ENCODE measurements at places on chromosomes 6 and 20.

- no peak for DNase-seq
These were observed 33.5 kb downstream of the EDN3 start for GRCh38 chr20:59333951-59334350.

DNA sequence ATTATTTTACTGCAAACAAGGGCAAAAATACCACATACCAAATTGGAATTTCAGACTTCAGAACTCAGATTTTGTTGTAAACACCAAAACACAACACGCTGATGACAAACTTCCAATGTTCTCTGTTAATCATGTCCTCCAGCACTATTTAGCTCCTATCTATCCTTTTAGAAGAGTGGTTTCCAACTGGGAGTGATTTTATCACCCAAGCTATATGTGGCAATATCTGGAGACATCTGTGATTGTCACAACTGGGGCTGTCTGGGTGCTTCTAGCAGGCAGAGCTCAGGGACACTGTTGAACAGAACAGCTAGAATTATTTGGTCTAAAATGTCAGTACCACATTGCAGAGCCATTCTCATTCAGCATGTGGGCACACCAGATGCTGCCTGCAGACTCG, 244.6 kb downstream of the FOXC1 start:
- no peak for DNase-seq

- no peak for DNase-seq
These were observed 977 bp downstream of the HMGN4 start for GRCh38 chr6:26539071-26539615.

DNA sequence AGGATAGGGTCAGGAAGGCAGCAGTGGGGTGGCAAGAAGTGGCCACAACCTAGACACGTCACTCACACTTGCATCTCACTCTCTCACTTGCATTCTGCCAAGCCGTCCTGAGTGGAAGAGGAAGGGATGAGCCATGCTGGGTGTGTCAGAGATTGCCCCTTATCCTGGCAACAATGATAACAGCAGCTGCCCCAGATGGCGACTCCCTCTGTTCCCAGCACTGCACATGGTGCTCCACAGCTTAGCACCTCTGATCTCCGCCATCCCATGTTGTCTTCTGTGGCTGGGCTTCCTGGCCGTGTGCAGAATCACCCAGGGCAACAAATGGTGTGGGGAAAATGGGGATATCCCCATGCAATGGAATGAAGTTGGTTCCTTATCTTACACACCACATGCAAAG, 11.1 kb downstream of the KCNB1 start:
- DNase-seq: no peak

DNA sequence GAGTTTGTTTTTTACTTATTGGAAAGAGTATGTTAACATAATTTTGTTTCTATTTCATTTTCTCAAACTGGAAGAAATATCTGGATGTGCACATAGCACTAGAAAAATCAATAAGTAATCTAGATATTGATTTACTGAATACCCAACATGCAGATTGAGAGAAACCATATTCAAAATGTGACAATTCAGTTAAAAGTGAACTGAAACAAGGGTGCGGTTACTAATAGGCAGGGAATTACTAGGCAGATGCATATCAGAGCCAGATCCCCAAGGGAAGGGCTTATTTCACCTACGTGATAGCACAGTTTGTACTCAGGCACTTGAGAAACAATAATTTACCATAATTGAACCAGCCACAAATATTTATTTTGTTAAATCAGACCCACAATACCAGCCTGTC, 493.1 kb upstream of the FLRT3 start:
- no peak for DNase-seq

- no peak for DNase-seq
These were observed 13.2 kb upstream of the SIRPA start for GRCh38 chr20:1882026-1882425.

DNA sequence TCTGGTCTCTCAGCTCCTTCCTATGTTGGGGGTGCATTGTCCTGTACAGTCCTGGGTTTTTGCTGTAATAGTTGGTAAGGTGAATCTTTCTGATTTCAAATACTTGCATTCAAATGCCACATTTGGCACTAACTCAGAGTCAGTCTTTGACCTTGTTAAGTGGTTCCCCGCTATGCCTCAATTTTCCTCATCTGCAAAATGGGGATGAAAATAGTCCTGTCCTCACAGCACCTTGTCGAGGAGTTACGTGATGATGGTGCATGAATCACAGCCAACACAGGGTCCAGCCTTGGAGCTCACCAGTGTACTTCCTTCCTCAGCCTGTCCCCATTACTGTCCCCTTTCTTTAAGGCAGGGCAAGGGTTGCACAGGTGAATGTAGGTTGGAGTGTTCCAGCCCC, 1.1 kb downstream of the WFDC5 start:
- no peak for DNase-seq

DNA sequence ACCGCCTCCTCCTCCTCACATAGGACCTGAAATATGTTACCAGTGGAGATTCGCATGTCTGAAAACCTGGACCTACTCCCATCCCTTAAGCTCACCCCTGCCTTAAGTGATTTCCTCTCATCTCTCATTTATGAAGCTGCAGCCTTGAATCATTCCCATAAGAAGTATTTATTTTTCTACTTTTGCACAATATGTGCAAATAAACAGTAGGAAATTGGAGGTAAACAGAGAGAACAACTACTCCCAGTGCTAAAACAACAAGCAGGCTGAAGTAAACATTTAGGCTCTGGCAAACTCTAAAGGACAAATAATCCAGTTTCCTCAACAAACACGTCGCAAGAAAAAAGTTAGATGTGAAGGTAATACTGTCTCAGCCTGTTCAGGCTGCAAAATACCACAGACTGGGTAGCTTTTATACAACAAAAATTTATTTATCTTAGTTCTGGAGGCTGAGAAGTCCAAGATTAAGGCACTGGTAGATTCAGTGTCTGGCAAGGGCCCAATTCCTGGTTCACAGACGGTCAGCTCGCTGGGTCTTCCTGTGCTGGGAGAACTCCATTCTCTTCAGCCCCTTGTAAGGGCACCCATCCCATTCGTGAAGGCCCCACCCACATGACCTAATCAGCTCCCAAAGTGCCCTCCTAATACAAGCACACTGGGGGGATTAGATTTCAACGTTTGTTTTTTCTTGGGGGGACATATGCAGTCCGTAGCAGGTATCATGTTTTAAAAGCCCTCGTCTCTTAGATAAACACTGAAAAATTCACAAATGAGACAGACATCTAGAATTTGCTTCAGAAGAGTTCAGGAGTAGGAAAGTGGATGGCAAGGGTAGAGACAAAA, 15.6 kb downstream of the SPATA2 start:
- DNase-seq: no peak

DNA sequence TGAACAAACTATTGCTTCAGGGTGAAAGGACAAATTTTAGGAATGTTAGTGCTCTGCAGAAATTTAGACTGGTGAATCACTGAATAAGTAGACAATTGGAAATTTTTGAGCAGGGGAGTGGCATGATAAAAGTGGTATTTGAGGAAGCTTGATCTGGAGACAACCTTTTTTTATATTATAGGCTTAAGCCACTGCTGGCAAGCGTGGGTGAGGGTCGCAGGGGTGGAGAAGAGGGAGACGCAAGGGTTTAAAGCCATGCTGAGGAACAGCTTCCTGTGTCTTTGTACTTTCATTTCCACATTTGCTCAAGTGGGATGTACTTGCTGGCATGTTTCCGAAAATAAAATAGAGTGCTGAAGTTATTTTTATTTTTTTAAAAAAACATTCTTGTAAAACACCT, 23.7 kb downstream of the NCOA7 start:
- DNase-seq: no peak

GRCh38 chr6:56370127-56370540, 122.8 kb upstream of the COL21A1 start:
- no peak for DNase-seq

GRCh38 chr6:624979-625378, 31.9 kb downstream of the HUS1B start:
- no peak for DNase-seq

DNA sequence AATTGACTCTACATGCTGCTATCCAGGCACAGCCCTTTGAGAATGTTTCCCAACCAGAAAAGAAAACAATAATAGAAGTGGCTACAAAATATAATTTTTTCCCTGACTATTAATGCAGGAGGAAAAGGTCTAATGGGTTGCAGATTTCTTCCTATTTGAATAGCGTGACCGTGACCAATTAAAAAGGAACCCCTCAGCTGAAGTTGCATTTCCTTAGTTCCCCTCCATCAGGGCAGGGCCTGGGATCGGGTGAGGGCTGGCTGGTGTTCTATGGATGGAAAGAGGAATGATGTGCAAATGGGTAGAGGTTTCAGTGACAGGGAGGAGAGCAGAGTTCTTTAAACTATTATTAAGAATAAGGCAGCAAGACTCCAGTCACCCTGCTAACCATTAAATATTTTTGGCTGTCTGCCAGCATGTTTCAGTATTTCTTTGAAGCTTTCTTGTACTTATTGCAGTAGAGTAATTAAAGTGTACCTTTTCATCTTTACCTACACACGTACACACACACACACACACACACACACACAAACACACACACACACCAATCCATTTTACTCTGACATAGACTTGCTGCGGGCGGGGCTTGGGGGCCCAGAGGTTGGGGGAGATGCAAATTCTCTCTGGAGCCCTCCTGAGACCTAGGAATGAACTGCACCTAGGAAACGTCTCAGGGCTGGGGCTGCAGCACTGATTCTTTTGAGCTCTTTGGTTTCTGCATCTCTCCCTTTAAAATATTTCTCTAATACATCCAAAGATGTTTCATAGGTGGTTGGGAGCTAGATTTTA, 154.8 kb upstream of the SLC35B3 start:
- DNase-seq: no peak

DNA sequence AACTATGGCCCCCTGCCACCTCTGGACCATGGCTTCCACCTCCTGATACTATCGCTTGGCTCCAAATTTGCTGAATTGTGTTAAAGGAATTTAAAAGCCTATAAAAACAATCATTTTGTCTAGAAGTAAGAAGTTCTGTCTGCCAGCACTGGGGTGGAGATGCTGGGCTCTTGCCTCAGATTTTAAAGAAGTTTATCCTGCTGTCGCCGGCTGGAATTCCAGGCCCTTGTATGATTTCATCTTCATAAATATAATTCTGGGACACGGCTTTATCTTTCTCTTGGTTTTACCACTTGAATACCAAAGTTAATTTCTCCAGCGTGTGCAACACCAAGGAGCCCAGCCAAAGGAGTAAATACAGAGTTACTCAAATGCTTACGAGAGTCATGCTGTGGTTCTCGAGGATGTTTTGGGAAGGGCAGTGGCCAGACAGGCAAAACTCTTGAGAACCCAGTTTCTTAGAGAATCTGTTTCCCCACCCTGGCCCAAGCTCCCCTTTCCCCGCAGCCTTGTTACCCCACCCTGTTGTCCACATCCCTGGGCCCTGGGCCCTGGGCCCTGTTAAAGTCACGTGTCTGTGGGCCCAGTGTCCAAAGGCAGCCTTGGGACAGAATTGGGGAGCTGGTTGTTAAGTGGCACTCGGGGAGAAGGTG, 31.9 kb downstream of the C6orf89 start:
- DNase-seq: no peak

All from A172 (cell line).